ENCODE measurements at places on chromosomes 11 and 22.

DNA sequence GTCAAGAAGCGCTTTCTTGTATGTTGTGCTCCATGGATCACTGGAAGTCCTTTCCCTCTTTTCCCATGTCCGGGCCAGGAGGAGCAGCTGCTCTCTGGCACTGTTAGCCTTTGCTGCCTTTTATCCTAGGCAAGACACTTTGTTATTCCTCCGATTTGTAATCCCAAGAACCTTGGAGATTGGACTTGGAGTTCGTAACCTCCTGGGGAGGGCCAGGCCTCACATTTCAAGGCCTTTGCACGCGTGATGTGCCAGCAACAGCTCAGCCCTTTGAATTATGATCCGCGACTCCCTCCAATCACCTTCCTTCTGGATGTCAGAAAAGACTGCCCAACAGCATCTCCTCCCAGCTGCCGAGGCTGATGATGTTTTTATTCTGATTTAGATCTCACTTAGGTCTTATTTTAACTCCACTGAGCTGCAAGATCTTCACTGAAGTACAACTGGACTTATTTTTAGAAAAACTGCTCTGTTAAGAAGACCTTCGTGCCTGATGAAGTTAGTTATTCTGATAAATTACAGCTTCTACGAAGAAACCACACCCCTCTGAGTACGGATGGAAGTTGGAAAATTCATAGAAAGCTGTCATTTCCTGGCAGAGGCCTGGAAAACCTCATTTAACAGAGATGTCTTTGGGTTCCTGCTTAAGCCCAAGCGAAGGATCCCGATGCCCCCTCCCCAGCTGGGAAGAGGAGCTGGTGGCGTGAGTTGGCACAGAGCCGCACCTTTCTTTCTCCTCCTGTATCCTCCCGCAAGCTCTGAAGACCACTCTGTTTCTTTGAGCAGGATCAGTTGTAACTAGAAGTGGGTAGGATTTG is 62.4 kb downstream of the PARVB start:
- peak; percentile 92 for DNase-seq

GRCh38 chr11:87173185-87174039 is 135.7 kb downstream of the TMEM135 start:
- DNase-seq: peak; percentile 41

DNA sequence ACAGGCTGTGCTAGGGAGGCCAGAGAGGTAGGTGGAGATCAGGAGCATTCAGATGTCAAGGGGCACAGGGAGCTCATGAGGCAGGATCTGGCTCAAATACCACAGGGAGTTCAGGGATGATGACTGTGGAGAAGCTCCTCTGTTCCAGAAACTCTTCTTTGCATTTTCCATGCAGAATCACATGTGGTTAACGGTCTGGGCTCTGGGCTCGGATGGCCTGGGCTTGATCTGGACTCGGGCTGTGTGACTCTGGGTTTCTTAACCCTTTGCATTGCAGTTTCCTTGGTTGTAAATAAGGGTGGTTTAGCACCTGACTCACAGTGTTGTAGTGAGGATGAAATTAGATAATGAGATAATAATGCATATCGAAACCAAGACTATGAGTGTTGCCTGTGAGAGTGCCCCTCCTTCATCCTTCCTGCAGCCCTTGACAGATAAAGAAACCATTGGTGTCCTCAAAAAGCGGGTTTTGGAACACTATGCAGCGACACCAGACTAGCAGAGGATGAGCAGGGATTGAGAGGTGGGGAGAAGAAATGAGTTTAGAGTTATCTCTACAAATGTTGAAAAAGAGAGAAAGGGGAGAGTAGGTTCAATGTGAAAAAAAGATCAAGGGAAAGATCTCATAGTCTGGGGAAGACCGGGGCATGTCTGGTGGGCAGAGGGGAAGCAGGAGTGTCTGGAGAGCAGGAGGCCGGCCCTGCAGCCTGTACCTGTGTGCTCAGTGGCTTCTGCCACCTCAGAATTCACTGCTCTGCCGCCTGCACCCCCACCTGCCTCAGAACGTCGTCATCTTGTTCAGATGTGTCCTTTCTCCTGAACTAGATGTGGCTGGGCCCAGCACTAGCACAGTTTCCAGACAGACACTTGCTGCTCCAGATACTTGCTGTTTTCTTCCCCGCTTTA is 197.8 kb upstream of the SORL1-AS1 start:
- DNase-seq: no peak

- peak; percentile 92 for DNase-seq
Observed at GRCh38 chr22:38788021-38788816, 5.7 kb downstream of the DNAL4 start.

DNA sequence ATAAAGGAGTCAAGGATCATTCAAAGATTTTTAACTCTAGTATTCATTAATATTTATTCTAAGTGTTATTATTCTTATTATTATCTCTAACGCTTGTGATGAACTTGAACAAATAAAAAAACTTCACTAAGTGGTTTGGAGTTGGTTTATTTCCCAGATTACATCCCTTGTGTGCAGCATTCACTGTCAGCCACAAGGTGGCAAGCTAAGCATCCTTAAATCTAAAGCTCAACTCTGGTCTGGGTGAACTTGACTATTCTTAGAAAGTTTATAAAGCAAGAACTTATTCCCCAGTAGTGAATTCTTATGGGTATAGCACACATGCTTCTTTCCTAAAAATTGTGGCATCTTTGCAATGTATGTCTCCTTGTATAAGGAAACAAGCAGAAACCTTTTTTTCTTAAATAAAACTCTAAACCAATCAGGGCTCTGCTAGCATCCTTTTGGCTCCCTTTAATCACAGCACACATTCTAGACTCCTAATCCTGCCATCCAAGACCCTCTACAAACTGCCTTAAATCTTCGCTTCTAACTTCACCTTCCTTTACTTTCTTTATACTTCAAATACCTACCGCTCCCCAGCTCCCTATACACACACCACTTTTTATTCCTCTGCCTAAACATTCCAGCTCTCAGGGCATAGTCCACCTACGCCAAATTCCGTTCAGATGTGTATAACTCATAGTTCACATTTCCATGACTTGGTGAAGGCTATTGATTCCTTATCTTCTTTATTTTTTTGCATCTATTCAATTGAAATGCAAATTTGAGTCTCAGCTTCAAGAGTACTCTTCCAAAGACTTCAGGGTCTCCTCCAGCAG is 1068.8 kb downstream of the DLG2 start:
- DNase-seq: peak; percentile 70

DNA sequence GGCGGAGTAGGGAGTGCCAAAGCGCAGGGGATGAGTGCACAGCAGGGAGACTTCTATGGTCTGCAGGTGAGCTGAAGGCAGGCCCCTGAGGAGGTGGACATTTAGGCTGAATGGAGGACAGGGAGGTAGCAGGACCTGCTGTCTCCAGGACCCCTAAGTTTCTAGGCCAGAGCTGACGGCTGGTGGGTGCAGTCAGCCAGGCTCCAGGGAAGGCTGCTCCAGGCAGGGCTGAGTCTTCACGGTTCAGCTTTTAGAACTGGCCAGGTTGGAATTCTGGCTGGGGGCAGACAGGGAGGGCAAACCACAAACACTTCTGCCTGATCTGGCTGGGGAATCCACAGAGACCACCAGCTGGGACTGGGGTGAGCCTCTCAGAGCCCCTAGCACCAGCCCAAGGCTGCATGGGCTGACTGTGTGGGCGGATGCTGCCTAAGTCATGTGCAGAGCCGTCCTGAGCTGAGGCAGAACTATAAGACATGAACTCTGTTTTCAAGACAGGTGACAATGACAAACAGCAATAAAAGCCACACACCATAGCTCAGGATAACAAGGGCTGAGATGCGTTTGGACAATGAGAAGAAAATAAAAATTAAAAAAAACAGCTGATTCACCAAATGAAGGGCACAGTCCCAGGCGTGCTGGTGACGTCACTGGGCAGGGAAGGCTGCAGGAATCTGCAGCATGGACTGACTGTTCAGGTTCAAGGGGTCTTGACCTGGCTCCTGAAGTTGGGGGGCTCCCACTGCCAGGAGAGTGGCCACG is 10.4 kb upstream of the MALAT1 start:
- DNase-seq: peak; percentile 76

GRCh38 chr11:94449029-94449428 is 44.6 kb downstream of the MRE11 start:
- no peak for DNase-seq

DNA sequence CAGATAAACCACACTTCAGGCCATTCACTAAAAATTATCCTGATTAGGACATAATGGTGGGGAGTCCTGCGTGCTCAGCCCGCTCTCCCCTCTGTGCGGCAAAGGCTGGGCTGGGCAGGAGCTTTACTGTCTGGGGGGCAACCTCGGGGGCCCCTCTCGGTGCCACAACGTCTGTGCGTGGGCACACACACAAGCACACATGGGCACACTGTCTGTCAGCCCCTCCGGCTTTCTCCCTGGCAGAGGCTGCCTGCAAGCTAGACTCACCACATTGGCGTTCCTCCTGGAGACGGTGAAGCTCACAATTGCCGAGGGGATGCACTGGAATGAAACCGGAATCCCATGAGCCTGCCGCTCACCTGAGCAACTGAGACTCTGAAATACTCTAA is 5.2 kb downstream of the MLC1 start:
- DNase-seq: no peak

GRCh38 chr11:93487032-93487483 is 56.1 kb downstream of the SMCO4 start:
- no peak for DNase-seq

DNA sequence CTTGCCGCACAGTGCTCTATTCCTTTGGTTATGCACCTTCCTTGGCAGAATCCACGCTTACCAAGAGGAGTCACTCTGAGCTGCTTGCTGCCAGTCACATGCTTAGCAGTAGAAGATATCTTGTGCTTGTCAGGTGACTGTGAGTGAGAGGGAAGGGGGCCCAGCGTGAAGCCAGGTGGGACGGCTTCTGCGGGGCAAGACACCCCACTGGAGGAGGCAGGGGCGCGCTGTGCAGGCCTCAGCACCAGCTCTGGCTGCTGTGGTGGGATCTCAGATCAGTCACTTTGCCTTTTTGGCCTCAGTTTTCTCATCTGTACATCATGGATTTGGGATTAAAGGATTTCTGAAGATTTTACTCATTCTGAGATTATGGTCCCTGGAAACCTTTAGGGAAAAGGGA is 63.9 kb upstream of the B3GAT1 start:
- no peak for DNase-seq

GRCh38 chr11:78715639-78716311 is 141.1 kb upstream of the NARS2 start:
- DNase-seq: peak; percentile 58

DNA sequence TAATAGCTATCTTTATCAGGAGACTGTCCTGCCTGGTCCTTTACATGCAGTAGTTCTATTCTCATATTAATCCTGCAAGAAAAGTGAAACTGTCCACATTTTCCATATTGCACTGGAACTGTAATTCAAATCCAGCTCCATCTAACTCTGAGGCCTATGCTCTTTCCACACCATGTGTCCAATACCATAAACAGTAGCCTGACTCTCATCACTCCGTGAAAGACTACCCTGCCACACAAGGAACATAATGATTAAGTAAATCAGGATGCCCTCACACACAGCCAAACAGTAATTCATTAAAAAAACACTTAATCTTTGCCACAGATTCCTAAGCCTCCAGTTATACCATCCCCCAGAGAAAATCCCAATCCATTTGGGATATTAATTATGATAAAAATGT is 285.3 kb upstream of the PITPNB start:
- no peak for DNase-seq

GRCh38 chr22:46561435-46561905 is 24.1 kb upstream of the CELSR1 start:
- no peak for DNase-seq

DNA sequence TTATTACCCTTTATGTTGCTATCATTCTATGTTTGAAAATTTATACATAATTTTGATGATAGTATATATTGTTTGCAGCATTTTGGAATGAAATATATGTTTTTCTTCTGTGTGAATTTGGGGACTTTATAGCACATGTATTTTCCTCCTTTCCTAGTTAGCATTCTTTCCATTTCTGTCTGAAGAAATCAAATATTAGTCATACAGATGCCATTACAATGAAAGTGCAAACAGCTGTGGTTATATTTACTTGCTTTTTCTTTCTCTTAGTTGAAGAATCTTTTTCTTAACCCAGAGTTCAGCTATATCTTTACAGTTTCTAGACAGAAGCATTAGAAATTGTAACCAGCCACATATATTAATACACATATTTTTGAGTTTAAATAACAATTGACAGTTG is 753.1 kb upstream of the ARHGAP42 start:
- no peak for DNase-seq

- no peak for DNase-seq
Observed at GRCh38 chr11:33005175-33005574, 10.5 kb upstream of the DEPDC7 start.

- DNase-seq: no peak
Observed at GRCh38 chr11:95067841-95068219, 1.1 kb downstream of the SRSF8 start.

GRCh38 chr11:60700689-60701468 is 1.5 kb downstream of the MS4A8 start:
- peak; percentile 1 for DNase-seq

GRCh38 chr11:39542460-39542859 is 1917.0 kb downstream of the LRRC4C start:
- DNase-seq: no peak

GRCh38 chr11:6402061-6402470 is 11.8 kb downstream of the SMPD1 start:
- DNase-seq: no peak

DNA sequence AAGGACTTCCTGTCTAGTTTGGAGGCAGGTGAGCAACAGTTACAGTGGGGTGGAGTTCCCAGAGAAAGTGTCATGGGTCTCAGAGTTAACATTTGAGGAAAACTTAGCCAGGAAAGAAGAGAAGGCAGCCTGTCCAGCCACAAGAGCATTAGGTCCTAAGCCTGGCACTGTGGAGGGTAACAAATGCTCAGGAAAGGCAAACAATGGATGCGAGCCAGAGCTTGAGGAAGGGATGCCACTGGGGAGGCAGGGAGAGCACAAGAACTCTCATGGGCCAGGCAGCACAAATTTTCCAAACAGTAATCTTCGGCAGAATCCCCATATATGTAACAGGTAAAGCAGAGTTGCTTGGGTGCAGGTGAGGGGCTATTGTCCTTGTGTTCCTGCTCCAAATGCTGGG is 8.0 kb upstream of the SERPIND1 start:
- no peak for DNase-seq

- DNase-seq: no peak
Observed at GRCh38 chr11:72824811-72825505, 10.7 kb downstream of the ATG16L2 start.

DNA sequence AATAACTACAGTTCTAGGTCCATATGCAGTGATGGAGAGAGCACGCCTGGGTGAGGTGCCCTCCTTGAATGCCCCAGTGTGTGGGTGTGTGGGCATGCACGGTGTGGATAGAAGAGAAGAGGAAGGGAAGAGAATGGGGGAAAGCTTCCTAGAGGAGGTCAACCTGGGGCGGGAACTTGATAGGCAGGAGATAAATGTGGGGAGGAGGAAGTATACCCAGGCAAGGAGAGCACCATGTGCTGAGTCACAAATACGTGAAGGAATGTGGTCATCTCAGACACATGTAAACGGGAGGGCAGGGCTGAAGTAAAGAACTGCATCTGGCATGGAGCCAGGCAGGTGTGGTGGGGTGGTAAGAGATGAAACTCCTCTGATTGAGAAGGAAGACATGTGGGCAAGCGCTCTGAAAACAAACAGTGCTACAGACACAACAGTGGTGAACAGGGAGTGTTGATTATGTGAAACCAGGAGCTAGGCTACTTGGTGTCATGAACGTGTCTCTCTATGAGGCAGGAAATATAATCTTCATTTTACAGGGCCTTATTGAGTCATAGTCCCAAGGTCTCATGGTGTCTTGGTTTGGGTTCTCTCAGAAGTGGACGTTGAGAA is 61.5 kb upstream of the EED start:
- no peak for DNase-seq
